Tibial nerve (tissue), 4 donors: ENCODE measurements at places on chromosomes 16 and 17. TPM values are rescaled to one million over a fixed set of nuclear protein-coding genes. Genes with fewer than 3 reads are reported as not detected.

GRCh38 chr17:42818379-42818778 is 5.7 kb downstream of the BECN1 start:
- no peak for DNase-seq

- no peak for DNase-seq
These were observed 249.9 kb downstream of the GSG1L start for GRCh38 chr16:27813591-27813990.

DNA sequence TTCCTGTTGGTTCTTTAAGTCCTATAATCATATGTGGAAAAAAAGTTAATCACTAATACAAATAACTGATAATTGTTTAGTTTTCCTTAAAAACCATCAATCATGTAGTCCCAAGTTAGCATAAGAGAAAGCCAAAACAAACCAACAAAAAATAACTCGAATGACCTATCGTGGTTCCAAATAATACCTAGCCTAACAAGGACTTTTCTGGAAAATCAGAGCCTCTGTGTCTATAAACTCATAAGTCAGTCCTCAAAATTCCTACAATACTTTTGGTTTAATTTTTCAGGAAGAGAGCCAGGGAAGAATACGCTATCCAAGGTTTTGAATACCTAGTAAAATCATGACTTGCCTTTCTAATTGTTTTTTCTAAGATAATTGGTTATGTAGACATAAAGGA is 975.3 kb upstream of the SOX9 start:
- no peak for DNase-seq

DNA sequence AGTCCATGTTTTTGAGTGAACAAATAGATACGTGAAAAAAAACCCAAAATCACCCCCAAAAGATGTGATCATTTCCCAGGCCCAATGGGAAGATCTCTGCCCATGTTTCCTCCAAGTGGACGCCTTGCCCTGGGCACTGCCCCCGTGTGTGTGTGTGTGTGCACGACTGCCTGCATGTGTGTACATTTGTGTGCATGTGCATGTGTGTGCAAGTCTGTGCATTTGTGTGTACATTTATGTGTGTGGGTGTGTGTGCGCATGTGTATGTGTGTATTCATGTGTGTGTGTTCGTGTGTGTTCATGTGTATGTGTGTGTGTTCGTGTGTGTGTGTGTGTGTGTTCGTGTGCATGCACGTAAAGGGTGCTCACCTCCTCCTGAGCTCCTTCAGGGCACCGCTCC is 16.8 kb upstream of the LRRC37A3 start:
- DNase-seq = no peak

- no peak for DNase-seq
These were observed 14.5 kb downstream of the PSKH1 start for GRCh38 chr16:67907397-67908180.

DNA sequence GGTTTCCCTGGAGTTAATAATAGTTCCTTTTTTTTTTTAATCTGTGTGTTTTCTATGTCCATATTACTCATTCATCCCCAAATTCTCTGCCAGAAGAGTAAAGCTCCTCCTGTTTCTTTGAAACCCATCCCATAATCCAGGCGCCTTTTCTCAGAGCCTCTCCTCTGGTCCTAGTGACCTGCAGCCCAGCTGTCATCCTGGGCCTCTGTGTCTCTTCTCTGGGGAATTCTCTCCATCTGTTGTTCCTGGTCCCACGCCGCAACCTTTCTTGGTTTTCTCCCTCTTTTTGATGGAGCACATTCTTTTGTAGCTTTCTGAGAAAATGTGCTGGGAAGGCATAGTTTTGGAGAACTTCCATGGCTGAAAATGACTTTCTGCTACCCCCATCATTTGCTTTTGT is 10.2 kb downstream of the KATNB1 start:
- no peak for DNase-seq

DNA sequence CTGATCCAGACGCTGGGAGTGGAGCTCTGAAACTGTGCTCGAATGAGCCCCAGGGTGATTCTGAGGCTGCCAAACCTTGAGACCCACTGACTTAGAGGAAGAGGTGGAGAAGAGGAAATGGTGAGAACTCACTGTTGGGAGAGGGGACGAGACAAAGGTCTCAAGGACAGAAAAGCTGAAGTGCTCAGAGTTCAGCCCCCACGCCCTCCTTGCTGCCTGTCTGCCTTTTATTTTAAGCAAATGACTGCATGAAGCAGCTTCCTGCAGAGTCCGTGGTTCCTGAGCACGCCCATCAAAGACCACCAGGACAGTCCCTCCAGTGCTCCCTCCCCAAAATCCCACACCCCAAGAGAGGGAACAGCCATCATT is 20.4 kb downstream of the COTL1 start:
- DNase-seq = no peak

DNA sequence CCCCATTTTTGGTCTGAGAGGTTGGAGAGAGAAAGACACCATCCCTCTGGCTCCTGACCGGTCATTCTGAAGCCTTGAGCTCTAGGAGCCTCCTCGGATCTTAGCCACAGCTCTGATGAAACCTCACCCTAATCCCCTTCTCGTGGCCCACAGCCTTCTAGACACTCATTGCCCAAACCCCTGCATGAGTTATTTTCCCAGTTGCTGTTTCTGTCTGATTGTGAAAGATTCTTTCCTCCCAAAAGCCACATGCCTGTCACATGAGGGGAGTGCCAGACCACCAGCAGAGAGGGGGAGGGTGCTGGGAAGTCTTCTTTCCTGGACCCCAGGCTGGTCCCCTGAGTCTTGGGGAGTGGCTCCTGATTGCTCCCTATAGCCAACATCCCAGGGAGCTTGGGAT is 17.6 kb upstream of the ABR start:
- no peak for DNase-seq

Gene SAP30BP
- 119 TPM for total RNA-seq
